T-helper 17 cell (primary cell): ENCODE measurements at places on chromosomes 4 and X.

DNA sequence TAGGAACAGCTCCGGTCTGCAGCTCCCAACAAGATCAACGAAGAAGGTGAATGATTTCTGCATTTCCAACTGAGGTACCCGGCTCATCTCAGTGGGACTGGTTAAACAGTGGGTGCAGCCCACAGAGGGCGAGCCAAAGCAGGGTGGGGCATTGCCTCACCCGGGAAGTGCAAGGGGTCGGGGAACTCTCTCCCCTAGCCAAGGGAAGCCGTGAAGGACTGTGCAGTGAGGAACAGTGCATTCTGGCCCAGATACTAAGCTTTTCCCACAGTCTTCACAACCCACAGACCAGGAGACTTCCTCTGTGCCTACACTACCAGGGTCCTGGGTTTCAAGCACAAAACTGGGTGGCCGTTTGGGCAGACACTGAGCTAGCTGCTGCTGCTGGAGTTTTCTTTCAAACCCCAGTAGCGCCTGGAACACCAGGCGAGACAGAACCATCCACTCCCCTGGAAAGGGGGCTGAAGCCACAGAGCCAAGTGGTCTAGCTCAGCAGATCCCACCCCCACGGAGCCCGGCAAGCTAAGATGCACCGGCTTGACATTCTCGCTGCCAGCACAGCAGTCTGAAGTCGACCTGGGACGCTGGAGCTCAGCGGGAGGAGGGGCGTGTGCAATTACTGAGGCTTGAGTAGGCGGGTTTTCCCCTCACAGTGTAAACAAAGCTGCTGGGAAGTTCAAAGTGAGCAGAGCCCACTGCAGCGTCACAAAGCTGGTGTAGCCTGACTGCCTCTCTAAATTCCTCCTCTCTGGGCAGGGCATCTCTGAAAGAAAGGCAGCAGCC lies 84.6 kb downstream of the THOC2 start:
- no peak for DNase-seq

GRCh38 chr4:159158083-159158617 lies 55.3 kb downstream of the RAPGEF2 start:
- DNase-seq: no peak

DNA sequence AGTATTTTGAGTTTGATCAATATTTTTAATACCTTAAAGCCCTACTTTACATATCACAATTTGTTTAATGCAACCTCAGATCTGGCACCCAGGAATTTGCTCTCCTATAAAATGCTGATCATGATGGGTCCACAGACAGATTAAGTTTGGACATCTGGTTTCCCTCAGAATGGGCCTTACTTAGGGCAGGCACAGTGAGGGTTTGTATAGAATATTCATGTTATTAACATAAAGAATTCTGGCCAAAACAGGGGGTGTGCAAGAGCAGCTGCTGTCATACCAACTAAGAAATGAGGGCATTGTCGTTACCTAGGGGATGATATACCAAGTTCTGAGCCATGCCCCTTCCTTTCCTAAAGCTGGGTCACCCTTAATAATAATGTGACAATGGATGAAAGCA lies 37.5 kb upstream of the CENPU start:
- no peak for DNase-seq

DNA sequence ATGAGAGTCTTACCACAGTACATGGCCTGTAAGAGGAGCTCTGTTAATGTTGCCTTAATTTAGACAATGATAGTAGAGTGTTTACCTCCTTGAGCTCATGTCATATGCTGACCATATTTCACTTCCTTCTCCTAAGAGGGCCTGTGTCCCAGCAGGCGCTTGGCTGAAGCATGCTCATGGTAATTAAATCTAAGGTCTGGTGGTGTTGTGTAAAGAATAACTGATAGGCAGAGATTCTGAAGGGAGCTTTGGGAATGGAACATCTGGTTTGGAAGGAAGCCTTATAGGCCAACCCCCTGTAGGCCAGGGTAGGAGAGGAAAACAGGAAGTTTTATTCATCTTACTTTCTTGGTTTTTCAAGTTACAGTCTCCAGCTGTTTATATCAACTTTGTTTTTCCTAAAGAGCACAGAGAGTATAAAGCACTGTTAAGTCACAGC lies 300.2 kb downstream of the USP46 start:
- DNase-seq: no peak

DNA sequence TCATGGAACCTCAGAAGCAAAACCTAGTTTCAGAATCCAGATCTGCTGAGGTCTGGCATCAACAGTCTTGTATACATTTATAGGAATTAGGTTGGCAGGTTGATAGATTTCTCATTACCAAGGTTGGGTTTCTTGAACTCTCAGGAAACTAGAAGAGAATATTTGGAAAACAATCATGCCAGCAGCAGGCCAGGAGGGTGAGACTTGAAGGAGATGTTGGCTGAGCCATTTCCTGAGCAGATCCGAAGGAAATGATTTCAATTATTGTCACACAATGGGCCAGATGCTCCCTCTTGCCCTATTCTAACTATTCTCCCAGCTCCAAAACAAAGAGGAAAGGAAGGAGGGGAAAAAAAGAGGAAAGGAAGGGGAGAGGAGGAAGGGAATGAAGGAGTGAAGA lies 45.2 kb downstream of the SHROOM4 start:
- no peak for DNase-seq

GRCh38 chrX:124125471-124125870 lies 164.0 kb downstream of the STAG2 start:
- no peak for DNase-seq

- DNase-seq: no peak
These were observed 452.3 kb upstream of the ACTRT1 start for GRCh38 chrX:128504496-128504895.

DNA sequence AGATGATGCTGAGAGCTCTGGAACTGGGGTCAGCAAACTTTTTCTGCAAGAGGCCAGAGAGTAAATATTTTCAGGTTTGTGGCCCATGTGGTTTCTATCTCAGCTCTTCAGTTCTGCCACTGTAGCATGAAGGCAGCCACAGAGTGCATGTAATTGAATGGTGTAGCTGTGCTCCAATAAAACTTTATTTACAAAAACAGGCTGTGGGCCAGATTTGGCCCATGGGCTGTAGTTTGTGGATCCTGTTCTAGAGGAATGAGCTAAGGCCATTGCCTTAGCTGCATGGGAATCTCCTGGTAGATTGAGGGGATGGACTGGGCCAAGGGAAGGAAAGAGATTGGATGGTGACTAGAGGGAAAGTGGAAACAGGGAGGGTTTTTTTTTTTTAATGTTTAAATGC lies 36.8 kb downstream of the CLCN4 start:
- DNase-seq: no peak

DNA sequence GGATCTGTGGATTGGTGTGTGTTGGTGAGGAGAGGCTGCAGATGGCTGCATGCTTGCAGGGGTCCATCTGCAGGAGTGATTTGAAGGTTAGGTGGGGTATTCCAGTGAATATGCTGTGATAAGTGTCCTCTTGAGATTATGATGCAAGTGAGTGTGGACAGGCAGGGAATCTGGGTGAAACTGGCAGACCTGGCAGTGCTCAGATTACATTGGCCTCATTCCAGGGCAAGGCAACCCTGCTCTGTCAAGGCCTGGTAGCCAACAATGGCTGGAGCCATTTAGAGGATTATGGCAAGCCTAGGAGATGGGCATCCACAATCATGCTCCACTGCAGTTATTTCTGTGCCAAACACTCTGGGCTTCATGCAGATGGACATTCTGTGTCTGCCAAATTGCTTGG lies 113.9 kb downstream of the RTL3 start:
- DNase-seq: no peak
